ENCODE measurements at places on chromosomes 11 and 22. TPM values are rescaled to one million over a fixed set of nuclear protein-coding genes. Genes with fewer than 3 reads are reported as not detected.
A peak's percentile ranks its signal among the peaks of the same experiment; 100 is the strongest.

The KAT5 gene
- 47.3 TPM for total RNA-seq

The FGF4 gene
- not detected for total RNA-seq

The MYO7A gene
- total RNA-seq: 0.96 TPM

The CCDC116 gene
- total RNA-seq: not detected

The DDIAS gene
- 8.9 TPM for total RNA-seq

The RBMXL2 gene
- not detected for total RNA-seq

The ASCL2 gene
- 2.0 TPM for total RNA-seq

The KREMEN1 gene
- total RNA-seq: 72.9 TPM

The APLNR gene
- 1.8 TPM for total RNA-seq

The APOA5 gene
- total RNA-seq: not detected

The H19 gene
- total RNA-seq: 6.5 TPM

The CNGA4 gene
- total RNA-seq: 0.08 TPM

The POU2AF2 gene
- not detected for total RNA-seq

The CYB5R2 gene
- 24.0 TPM for total RNA-seq

The MAJIN gene
- not detected for total RNA-seq

DNA sequence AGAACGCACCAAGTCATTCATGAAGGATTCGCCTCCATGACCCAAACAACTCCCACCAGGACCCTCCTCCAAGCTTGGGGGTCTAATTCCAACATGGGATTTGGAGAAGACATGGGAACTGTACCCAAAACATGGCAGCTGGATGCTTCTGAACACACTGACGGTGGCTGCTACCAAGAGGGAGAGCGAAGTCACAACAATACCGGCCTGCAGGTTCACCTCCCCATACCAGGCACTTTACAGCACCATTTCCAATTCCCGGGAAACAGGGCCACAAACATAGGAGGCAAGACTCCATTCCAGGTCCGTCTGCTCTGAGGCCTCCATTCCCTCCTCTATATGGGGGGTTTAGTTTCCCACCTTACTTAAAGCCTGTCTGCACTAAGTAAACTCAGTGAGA, 75.8 kb downstream of the LINC01488 start:
- no peak for ATAC-seq

DNA sequence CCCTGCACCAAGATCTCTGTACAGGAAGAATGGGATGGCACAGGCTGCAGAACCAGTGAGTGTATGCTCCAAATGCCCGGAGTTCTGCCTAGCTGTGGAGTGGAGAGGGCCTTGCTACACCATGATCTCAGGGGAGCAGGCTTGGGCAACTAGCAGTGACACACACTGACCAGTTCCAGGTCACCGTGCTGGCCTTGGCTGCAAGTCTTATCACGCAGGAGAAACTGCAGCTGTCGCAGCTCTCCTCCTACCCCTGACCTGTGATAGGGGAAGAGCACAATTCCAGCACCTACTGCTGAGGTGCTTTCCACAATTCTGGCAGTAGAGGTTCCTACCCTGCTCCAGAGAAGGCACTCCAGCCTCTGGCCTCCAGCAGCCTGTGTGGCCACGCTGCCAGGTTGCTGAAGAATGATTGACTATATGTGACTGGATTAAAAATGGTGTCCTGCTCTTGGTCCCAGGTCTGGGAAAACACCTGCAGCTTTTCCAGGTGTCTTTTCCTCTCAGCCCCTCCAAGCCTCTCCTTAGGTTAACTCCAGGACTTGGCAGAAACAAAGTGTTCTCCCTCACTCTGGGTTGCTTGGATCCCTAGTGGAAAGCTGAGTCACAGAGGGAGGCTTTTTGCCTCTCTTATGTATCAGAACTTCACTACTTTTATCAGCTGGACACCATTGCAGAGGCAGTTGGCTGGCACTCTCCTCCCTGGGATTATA, 43.3 kb upstream of the PTPN5 start:
- no peak for ATAC-seq

DNA sequence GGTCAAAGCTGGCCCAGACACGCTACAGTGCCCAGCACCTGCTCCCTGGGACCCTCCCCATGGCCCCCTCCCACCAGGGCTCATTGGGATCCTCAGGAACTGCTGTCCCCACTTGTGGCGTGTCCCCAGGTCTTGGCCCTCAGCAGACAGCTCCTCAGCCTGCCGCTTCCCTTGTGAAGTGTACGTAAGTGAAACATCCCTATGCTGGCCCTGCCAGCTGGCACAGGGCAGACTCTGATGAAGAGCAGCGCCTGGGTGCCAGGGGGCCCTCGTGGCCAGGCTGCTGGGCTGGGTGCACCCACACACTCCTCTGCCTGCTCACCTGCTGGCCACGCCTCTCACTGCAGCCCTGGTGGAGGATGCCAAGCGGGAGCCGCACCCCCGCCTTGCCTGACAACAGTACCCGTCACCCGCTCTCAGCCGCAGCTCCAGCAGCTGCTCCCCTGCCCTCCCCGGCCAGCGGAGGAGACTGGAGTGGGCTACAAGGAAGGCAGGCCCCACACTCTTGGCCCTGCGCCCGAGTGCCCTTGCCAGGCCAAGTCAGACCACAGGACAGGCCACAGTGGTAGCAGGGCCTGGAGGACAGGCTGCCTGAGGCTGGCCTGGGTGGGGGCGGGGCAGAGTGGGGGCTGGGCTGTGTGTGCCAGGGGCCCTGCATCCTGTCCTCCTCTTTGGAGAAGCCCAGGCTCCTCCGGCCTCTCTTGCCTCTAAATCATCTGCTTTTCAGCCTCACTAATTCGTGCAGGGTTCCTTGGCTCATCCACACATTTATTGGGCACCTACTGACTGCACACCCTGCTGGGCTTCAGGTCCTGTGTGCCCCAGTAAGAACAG, 39.5 kb downstream of the IGF2 start:
- peak; percentile 82 for ATAC-seq

DNA sequence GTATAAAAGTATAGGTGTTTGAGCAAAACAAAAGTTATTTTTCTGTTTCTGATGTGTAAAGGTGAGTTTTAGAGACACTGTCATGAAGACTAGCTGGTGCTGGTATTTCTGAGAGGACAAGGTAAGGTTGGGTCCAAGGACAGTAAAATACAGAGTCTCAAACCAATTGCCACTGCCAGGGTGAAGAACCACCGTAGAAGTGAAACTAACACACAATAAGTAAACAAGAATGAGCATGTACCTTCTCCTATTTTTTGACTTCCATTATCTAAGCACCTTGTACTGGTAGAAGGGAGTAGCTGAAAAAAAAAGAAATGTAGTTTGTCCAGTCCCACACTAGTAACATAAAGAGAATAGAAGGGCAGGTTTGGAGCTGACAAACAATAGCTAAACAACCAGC, 117.3 kb downstream of the TTC28 start:
- peak; percentile 26 for ATAC-seq

- no peak for ATAC-seq
Observed at GRCh38 chr11:68169442-68169841, 43.7 kb downstream of the KMT5B start.

- ATAC-seq: peak; percentile 80
Observed at GRCh38 chr11:65888163-65888814, at the start of gene FIBP. Gene FIBP, minus strand, starts transcription at chr11:65888471. Its CDS starts 53 bp downstream, at chr11:65888418.

DNA sequence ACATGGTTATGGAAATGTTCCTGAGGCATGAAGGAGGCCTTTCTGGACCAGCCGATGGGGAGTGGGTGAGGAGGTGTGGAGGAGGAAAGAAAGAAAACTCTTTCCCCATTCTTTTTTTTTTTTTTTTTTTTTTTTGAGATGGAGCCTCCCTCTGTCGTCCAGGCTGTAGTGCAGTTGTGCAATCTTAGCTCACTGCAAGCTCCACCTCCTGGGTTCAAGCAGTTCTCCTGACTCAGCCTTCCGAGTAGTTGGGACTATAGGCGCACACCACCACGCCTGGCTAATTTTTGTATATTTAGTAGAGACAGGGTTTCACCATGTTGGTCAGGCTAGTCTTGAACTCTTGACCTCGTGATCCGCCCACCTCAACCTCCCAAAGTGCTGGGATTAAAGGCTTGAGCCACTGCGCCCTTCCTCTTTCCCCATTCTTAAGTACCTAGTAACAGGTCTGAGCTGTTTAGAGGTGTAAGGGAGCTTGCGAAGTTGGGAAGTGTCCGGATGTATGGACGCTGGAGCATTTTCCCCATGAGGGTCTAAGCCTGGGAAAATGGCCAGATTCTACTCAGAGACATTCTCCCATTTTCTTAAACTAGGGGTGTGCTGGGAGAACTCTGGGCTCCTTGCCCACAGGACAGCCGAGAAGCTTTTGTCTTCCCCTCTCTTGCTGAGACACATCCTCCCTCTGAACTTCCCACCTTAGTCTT, 135.8 kb downstream of the TEAD1 start:
- ATAC-seq: peak; percentile 56

DNA sequence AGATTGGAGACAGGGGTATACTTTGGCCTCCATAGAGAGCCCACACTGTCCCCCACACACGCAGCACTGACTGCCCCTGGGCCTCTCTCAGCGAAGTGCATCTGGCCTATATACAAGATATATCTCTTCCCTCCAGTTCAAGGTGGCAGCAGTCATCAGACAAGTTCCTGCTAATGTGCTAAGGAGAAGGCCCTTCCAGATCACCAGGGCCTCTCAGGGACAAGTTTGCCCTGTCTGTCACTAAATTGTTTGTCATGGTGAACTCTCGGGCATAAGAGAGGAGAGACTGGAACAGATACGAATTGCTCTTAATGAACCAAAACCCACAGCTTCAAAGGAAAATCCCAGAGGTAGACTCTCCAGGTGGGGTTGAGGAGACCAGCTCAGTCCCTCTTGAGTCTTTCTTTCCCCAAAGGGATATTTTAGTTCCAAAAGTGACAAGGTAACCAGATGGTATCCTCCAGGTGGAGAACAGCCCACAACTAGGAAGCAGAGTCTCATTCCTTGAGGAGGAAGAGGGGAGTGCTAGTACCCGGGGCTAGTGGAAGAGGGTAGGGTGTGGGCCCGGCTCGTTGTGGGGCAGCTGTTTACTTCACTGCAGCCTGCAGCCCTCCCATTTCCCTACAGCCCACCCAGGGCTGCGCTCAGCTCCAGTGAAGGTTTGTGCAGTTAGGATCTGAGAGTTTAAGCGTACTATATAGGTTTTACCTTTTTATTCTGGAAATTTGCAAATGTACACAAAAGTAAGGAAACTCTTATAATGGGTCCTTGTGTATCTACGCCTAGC, 2.2 kb upstream of the SLC35C1 start:
- no peak for ATAC-seq

DNA sequence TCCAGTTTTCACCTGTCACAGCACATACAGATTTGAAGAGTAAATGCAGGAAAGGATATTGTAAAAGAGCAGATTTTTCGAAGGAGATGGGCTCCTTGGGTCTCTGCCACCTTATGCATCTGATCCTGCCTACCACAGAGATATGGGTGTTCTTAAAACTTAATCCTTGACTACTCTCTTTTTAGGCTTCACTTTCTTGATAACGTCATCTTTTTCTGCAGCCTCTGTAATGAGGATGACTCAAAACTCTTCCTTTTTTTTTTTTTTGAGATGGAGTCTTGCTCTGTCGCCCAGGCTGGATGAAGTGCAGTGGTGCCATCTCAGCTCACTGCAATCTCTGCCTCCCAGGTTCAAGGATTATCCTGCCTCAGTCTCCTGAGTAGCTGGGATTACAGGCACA, 7.8 kb downstream of the PRR14L start:
- ATAC-seq: no peak

DNA sequence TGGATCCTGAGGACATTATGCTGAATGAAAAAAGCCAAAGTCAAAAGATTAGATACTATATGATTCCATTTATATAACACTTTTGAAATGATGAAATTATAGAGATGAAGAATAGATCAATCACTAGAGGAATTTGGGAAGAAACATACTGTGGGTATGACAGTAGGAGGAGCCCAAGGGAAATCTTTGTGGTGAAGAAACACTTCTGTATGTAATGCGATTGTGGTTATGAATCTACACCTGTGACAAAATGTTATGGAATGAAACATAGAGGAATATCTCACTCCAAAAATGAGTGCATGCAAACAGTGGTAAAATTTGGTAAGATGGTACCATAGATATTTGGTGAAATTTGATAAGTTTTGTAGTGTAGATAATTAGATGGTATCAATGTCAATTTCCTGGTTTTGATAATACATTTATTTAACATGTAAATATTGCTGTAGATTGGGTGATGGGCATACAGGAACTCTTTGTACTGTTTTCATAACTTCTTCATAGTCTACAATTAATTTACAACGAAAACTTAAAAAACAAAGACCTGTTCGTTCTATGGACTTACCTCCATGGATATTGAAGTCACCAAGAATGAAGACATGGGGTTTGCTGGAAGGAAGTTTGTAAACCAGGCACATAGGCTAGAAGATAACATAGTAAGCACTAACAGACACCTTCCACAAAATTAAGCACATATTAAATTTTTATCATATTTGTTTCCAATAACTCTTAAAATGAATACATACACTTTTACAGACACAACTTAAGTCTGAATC, 11.5 kb downstream of the MRGPRX1 start:
- ATAC-seq: no peak

DNA sequence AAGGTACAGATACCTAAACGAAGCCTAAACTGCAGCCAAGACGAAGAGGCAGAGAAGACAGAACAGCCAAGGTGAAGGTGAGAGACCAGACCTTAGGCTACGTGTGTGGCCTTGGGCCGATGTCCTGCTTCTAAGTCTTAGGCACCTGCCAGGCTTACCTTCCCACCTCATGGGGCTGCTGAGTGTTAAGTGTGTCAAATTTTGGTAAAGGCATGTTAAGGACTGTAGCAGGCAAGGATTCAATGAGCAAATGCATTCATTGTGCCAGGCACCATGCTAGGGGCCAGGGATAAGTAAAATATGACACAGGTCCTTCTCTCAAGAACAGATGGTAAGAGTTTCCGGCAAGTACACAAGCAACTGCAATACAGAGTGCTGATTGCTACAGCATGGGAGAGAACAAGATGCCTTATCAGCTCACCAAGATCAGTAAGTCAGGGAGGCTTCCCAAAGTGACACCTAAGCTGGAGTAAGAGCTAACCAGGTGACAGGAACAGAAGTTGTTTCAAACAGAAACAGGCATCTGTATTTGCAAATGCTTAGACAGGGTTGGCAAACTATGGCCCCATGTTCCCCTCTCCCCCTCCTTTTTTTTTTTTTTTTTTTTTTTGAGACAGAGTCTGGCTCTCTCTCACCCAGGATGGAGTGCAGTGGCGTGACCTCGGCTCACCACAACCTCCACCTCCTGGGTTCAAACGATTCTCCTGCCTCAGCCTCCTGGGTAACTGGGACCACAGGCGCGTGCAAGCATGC, 46.7 kb downstream of the CLTCL1 start:
- no peak for ATAC-seq

GRCh38 chr11:2570211-2570811, 125.5 kb downstream of the KCNQ1 start:
- no peak for ATAC-seq

DNA sequence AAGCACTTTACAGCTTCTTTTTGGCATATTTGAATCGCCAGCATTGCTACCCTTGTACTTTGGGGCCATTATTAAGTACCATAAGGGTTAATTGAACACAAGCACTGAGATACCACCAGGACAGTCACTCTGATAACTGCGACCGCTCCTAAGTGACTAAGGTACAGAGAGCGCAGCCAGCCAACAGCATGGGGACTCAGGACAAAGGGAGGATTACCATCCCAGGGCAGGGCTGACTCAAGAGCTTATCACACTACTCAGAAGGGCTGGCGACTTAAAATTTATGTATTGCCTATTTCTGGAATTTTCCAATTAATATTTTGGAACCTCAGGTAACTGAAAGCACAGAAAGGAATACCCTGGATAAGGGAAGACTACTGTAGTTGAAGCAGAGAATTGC, 479 bp downstream of the ZNF280A start:
- no peak for ATAC-seq
